ENCODE measurements at places on chromosomes 7 and 10.

- no peak for DNase-seq
Measured at GRCh38 chr7:117220836-117221235, 102.0 kb downstream of the WNT2 start.

GRCh38 chr7:38291117-38291647 lies 17.7 kb upstream of the TARP start:
- no peak for DNase-seq

DNA sequence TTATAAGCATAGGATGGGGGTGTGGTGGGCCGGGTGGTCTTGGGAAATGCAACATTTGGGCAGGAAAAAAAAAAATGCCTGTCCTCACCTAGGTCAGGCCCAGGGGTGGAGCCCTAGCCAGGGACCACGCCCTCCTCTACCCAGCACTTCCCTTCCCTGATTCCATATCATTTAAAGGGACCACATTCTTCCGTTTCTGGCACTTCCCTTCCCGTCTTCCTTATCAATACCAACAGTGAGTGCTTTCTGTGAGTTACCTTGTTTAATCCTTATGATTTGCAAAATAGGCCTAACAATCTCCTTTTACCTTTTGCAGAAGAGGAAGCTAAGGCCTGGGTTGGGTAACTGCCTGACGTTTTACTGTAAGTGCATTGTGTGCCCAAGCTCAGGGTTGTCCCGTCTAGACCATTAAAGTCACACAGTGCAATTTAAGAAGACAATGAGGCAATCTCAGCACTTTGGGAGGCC lies 16.7 kb upstream of the C10orf95 start:
- DNase-seq = no peak

- no peak for DNase-seq
Measured at GRCh38 chr10:54613162-54613561, 187.9 kb downstream of the PCDH15 start.

- no peak for DNase-seq
Measured at GRCh38 chr10:79505829-79506228, 6.5 kb upstream of the EIF5AL1 start.

DNA sequence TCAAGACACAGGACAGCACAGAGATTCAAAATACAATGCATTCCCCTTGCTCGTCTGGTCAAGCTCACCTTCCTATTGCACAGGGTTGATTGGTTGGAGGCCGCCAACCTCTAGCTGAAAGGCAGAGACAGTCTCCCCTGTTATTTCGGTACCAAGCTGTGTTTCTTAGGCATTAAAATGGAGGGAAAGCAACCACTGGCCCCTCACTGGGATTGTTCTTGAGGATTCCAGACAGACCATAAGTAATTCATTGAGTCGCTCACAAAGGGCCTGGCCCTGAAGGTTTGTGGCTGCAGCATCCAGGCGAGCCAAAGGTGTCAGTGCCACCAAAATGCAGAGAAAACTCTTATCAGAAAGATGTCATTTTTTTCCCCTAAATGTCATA lies 81.2 kb downstream of the PARP12 start:
- no peak for DNase-seq

DNA sequence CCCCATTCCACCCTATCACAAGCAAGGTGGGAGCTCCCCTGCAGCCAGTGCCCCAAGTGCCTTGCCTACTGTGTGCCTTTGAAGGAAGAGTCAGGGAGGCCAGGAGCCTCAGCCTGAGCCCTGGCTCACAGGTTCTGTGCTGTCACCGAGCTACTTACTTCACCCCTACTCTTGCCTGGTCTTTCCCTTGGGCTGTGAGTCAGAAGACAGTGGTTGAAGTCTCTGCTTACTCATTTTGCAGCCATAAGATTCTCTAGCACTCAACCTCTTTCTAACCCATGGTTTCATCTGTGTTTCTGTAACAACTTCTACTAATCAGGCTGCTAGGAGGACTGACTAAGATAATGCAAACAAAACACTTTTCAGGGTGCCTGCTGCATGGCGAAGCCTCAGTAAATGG lies 114.5 kb downstream of the PLCE1 start:
- DNase-seq = no peak

DNA sequence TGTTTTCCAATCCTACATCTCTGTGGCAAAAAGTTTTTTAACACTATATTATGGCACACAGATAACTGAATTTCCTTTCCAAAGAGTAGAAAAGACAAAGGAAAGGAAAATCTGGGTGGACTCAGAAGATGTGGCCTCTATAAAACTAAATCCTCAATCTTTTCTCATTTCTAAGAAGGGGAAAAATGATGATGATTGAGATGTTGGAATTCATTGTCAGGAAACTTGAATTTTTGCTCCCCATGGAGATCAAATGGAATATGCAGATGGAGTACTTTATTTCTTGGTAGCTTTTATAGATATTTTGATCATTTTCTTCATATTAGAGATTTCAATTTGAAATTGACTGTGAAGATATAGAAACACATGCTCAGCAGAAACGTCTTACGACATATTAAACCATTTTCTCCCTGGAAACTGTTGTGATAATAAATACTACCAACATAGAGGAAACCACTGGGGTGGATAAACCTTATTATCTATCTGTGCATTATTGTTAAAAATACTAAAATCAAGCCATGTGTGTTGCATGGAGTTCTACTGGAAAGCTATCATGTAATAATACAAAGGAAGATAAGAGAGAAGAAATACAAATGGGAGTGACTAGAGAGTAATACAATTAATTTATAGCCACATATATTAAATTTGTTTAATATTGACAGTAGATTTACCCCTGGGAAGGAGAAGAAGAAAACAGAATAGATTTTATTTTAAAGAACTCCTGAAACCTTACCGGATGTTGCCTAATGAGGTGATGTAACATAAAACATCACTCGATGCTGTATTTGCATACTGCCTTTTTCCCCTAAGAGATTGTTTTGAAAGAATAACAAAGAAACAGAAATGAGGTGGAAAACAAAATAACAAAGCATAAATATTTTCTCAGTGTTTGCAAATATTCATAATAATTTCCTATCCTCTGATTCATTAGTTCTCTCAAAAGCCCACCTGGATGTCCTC lies 931.2 kb upstream of the C7orf33 start:
- DNase-seq = no peak

DNA sequence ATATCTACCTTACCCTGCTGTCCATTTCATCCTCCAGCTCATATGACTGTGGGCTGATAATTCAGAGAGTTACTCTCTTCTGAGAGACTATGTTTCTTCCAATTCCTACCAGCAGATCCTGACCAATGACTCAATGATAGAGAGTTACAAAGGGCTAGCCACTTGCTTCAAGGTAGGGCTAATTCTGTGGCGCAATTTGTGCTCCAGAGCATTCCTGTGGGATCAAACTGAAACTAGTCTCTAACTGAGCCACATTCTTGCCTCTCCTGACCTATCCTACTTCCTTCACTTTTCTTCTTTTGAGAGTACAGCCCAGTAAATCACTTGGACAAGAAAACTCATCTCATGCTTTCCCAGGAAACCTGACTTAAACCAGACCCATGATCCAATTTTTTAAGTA lies 17.9 kb upstream of the ASZ1 start:
- no peak for DNase-seq

DNA sequence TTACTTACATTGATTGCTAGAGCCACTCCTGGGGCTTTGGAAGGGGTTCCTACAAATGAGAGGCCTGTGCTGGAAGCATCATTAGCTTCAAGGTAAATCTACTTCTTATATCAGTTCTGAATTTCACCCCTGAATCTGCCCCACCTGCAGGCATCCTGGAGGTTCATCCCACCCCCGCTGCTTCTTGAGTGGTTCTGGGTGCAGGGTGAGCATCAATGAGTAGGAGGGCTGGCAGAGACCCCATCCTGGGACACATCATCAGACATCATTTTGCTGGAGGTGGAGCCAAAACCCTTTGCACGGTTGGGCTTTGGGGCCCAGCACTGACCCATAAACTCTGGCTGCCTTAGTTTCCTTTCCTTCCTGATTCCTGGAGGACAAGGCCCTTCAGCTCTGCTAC lies 143.7 kb downstream of the PTPN20 start:
- DNase-seq = no peak

DNA sequence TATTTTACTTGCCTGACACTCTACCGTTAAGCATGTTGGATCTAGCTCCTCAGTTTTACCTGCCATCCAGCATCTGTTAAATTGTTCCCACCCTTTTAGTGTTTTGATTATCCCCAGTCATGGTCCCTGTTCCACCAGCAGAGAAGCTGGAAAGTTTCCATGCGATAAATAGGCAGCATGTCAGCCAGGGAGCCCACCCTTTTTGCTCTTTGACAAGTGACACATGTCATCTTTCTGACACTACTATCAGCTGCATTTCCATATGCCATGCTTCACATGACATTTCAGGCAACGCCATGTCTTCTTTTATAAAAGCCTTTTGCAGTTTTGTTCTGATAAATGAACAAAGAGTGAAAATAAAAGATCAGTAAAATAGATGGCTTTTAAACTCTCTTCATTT lies 310.8 kb downstream of the MAGI2 start:
- DNase-seq = no peak

DNA sequence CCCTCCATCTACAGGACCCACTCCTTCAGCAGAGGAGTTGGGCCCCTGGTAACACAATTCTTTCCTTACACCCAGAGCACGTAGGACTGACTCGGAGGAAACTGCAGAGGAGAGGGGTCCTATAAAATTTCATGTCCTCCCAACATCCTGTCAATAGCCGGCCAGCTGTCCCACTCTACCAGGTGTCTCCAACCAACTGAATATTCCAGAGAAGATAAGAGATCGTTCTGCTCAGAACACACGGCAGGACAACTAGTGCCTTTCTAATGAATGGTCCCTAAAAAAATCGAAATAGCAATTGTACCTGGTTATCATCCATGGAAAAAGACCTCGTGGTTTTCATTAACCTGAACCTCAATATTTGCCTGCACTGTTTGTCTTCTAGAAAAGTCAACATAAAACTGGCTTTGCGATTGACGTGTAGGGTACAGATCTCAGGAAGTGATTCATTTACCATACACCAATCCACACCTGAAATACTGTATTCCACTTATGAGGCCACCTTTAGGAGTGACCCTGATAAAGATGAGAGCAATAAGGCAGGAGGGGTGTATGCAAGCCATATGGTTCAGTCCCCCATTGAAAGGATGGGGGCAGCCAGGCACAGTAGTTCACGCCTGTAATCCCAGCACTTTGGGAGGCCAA lies 111.7 kb downstream of the PARP12 start:
- DNase-seq = no peak

DNA sequence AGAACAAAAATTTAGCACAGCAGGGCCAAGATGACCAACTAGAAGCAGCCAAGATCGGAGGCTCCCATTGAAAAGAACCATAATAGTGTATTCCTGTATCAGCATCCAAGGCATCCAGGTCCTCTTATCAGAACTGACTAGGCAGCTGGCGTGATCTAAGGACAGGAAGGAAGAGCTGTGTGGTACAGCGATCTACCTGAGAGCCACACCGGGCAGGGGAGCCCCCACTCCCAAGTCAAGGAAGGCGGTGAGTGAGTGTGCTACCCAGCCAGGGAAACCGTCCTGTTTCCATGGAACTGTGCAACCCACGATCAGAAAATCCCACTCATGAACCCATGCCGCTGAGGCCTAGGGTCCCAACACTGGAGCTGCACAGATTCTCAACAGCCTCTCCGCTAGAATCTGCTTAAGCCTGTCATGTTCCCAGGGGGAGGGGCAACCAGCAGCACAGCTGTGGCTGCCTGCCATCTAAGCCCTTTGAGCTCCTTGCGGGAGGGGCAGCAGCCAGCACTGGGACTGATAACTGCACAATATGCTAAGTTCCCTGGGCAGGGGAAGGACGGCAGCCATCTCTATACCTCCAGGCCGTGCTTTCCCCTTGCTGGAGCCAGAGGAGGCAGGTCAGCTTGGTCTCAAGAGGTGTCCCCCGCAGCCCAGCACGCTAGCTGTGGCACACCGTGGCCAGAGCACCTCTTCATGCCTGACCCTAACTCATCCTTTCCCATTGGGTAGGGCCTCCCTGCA lies 213.0 kb upstream of the SMIM30 start:
- no peak for DNase-seq

DNA sequence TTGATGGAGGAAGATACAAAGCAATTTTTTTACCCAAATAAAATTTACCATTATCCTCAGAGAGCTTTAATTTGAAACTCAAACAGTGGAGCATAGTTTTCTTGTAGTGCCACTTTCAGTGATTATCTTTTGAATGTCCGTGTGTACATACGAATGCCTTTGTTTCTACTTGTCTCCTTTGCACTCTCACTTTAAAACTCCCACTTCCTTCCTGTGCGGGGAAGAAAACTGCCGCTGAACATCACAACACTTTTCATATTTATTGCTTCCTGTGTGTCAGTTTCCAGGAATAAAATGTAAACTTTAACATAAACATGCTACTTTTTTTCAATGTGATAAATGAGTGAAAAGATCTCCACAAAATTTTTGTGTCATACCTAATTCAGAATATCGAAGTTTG lies 102.4 kb downstream of the SEMA3A start:
- DNase-seq = no peak

GRCh38 chr7:42345478-42346299 lies 108.7 kb upstream of the GLI3 start:
- no peak for DNase-seq

DNA sequence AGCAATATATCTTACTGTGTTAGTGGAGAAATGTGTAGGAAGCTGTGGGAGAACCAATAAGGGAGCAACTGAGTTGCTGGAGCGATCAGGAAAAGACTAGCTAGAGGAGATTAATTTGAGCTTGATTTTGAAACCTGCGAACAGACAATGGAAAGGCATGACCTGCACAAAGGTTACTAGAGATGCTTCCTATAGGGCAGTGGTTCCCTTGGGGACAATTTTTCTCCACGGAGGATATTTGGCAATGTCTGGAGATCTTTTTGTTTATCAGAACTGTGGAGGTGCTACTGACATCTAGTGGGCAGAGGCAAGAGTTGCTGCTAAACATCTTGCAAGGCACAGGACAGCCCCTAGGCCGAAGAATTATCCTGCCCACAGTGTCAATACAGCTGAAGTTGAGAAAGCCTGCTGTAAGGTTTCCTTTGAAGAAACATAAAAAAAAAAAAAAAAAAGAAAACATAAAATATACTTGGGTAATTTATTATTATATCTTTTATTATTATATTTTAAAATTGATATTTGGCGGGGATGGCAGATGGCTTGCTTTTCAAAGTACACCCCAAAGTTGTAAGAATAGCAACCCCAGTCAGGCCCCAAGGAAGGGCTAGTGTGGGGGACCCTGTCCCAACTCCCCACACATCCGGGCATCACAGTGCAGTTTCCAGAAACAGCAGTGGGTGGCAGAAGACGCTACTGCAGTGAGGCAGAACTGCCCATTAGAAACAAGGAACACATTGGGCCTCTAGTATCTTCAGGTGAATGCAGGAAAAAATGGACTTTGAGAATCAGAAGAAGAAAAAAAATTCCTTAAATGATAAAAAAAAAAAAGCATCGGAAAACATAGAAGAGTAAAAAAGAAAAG lies 481.6 kb downstream of the SH2D4B start:
- no peak for DNase-seq

DNA sequence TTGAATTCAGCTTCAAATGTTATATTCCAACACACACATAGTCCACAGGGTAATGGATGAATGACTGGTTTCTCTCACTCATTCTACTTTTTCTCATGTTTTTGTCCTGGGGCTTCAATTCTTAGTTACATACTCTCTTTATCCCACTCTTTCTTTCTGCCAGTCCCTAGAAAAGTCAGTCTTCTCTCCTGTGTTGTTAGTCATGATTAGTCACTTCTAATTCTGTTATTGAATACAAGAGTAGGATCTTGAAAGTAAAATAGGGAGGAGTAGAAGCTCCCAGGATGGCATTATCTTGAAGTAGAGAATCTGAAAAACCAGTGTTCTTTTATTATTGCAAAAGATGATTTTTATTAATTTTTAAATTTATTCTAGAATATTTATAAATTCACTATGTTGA lies 45.5 kb upstream of the CALCR start:
- DNase-seq = no peak

Data from NCI-H2029 (cell line).